ENCODE measurements at places on chromosomes 5 and 9.

GRCh38 chr5:10333154-10334006 lies 20.1 kb upstream of the MARCHF6 start:
- DNase-seq: no peak

- no peak for DNase-seq
These were observed 275.1 kb upstream of the PTGER4 start for GRCh38 chr5:40404613-40405012.

DNA sequence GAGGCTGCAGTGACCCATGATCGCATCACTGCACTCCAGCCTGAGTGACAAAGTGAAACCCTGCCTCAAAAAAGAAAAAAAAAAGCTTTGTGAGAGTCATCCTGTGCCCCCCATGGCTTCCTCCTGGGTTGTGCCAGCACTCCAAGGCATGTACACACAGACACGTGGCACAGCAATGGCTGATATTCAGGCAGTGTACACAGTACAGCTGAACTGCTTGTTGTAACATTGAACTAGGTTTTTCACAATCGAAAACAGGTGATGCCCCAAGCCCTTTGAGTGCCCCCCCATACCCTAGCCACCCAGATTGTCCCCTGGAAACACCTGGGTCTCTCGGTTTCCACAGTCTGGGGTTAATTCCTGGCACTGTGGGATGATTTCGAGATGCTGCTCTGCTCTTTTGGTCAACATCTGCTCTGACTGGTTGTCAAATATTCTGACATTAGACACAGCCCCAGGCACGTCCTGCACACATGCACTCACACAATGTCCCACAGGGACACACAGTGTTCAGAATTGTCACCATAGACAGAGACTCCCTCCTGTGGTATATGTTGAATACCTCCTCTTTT lies 9.2 kb downstream of the SPINK4 start:
- no peak for DNase-seq

DNA sequence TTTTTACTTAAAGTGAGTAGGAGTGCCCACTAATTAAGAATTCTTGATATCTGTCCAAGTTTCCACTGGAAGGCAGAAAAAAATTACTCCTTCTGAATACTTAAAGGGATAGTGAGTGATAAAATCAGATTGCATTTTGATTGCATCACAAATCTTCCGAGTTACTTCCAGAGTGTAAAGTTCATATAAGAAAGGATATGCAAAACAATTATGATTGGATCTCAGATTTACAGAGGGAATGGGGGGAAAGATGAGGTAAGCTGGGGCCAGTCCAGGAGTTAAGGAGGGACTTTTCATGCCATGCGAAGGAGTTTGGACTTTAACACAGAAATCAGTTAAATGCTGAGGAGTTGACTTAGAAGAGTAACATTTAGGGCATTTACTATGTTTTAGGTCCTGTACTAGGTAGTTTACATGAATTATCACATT lies 9.3 kb upstream of the RNF145 start:
- no peak for DNase-seq
